Activated CD8-positive, alpha-beta T cell treated with anti-CD3 and anti-CD28 coated beads, Interleukin-2, amount 10 ng/mL, durations not matched to agents 7 days and 5 days (primary cell): ENCODE measurements at places on chromosomes 11 and 22.

DNA sequence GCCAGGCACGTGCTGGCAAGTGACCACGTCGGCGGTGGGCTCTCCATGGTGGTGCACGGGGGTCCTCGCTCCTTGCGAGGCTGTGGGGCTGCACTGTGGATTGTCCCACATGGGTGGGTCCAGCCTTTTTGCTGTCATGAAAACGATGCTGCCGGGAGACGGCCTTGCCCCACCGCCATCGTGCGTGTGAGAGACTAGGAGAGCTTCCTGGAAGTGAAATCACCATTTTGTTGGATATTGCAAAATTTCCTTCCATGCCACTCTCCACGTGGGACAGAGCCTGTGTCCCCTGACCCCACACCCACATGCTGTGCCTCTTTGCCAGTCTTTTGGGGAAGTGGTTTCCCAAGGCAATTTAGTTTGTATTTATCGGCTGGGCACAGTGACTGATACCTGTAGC lies 18.2 kb upstream of the GRAMD4 start:
- no peak for DNase-seq

- DNase-seq, result no peak
Measured at GRCh38 chr11:72740562-72741428, 11.4 kb downstream of the ARAP1 start.

DNA sequence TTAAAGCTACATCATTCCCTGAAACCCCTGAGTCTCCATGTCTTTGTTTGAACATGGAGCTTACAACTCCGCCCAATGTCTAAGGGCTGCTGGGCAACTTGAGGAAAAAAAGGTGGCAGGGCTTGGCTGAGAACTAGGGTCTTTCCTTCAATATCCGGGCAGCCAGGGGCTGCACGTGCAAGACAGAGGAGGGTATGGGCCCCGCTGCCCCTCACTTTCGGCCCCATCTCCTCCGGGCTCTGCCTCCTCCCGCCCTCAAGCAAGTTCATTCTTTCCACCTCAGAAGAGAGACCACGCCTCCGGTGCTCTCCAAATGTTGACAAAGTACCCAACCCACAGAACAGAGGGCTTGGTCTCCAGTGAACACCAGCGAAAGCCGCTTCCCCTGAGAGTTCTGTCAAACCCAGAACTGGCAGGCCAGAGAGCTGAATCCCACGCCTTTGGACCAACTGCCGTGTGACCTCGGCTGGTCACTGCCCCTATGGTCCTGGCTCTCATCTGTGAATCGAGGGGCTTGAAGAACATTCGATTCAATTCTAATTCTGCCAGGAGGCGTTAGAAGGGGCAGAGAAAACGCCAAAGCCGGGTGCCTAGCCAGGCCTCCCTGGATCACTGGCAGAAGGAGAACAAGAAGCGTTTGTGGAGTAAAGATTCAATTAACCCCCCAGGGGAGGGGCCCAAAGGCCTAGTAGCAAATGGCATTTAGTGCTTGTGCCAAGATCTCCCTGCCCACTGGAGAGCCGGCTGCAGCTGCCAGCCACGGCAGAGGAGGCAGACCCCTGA lies 7.3 kb downstream of the PDGFB start:
- DNase-seq, result no peak

DNA sequence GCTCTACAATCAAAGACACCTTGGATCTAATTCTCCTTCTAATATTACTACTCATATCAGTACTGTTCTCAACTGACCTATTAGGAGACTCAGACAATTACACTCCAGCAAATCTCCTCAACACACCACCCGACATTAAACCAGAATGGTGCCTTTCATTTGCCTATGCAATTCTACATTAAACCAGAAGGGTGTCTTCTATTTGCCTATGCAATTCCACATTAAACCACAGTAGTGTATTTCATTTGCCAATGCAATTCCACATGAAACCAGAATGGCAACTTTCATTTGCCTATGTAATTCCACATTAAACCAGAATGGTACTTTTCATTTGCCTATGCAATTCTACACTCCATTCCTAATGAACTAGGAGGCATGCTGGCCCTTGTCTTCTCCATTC lies 15.3 kb upstream of the APOL3 start:
- DNase-seq, result no peak

DNA sequence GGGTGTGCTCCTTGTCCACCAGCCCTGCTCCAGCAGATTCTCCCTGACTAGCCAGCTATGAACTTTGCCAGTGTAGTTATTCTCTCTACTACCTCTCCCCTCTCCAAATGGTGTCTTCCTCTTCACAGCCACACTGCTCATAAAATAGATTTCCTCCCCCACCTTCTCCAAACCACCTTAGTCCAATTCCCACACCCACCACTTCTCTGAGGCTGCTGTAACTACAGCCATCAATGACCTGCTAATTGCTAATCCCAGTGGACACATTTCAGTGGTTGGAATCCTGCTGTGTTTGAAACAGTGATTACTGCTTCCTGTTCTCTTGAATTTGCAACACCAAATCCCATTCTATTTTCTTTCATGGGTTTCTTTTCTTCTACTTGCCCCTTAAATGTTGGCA lies 23.4 kb downstream of the SYT9 start:
- no peak for DNase-seq

GRCh38 chr22:29165321-29166060 lies 40.2 kb upstream of the EMID1 start:
- DNase-seq, result no peak

GRCh38 chr11:3622521-3622920 lies 19.3 kb downstream of the ART5 start:
- DNase-seq, result no peak

GRCh38 chr11:80146232-80146631 lies 705.4 kb upstream of the TENM4 start:
- DNase-seq, result no peak

DNA sequence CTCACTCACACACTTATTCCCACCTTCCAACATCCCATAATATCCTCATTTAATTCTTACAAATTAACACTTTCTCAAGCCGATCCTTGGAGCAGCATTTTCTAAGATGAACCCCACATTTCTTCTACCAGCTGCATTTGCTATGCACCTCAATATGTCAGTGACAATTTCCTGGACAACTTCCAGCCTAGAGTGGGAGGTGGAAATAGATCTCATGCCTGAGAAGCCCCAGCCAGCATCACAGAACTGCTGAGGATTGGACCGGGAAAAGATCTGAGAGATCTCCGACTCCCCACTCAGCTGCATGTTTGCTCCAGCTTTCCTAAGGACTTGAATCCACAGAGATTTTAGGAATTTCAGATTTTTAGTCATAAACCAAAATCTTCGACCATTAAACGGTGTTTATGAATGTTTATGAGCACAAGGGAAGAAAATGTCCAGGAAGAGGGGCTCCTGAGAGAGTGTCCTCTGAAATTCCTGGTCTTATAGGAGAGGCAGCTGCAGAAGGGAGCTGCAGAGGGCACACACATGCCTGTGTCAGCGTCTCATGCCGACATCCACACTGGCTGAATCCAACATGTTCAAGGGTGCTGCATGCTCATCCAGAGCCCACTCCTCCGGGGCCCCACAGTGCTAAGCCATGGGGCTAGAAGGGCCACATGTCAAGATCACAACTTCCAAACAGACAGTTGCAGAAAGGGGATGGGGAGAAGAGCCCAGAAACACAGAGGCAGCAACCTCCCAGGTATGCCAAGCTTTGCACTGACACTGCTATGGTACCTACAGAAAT lies 68.6 kb downstream of the MICAL3 start:
- DNase-seq, result no peak

DNA sequence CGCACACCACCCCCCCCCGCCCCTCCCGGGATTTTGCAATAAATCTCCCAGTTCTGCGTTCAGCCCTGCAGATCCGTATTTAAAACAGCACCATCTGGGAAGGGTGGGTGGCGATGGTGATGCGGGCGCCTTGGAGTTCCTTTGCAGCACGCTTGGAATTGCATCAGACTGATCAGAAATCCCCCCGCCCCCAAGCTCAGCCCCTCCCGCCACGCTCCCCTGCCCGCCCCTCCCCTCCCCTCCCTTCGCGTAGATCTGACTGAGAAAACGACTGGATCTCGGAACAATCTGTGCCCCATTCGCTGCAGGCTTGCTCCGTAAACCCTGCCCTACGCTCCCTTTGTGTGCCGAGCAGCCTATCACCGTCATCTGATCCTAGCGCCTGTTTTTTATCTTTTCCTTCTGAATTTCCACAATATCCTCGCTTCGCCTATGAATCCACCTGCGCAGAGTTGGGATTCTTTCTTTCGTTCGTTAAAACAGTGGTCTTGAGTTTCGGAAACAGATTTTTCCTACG lies 18.1 kb upstream of the BDNF start:
- no peak for DNase-seq

DNA sequence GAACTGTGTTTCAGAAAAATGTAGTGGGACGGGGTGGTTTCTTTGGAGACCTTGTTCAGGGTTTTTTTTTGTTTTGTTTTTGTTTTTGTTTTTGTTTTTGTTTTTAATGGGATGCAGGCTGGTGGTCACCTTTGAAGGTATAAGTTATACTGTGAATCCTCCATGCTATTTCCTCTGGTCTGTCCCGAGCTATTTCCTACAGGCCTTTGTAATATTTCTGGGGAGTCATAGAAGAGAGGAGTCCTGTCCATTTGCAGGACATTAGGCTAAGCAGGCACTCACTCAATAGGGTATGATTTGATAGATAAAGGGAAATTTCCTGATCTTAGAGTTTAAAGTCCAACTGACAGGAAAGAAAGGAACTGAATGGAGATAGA lies 78.0 kb downstream of the TRAF6 start:
- no peak for DNase-seq

- DNase-seq, result no peak
Measured at GRCh38 chr11:93905384-93905783, 55.0 kb upstream of the VSTM5 start.

DNA sequence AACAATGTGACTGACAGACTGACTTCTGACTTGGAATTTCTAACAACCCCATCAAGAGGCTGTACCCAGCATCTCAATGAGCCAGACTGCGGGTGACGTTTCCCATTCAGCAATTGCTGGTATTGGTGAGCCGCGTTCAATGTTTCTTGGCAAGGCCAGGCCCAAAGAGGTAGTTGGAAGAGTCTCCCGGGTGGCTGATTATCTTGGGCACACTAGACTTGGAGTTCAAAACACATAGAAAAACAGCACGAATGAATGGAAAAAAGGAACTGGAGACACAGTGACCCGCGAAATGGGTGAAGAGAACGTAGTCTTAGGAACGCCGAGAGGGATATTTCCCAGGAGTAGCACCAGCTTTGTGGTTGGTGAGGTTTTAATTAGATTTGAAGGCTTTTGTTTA lies 115.7 kb downstream of the RPS6KA4 start:
- DNase-seq, result no peak

GRCh38 chr11:95715777-95716241 lies 73.8 kb downstream of the FAM76B start:
- peak; percentile 34 for DNase-seq

- no peak for DNase-seq
Measured at GRCh38 chr11:34302046-34302921, 55.5 kb downstream of the ABTB2 start.

DNA sequence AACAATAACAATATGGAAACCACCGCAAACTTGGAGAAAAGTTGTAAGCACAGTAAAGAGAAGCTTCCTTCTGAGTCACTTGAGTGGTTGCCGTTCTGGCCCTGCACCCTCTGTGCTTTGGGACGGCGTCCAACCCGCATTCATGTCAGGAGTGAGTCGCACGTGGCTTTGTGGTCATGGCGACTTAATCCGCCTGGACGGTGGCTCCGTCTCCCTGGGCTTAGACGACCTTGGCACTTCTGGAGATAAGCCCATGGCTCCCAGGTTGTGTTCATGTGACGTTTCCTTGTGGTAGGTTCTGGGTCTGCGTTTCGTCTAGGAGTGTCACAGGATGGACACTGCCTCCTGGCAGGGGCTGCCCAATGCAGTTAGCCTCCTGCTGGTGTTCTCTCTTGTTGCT lies 40.5 kb downstream of the TPCN2 start:
- DNase-seq, result no peak

DNA sequence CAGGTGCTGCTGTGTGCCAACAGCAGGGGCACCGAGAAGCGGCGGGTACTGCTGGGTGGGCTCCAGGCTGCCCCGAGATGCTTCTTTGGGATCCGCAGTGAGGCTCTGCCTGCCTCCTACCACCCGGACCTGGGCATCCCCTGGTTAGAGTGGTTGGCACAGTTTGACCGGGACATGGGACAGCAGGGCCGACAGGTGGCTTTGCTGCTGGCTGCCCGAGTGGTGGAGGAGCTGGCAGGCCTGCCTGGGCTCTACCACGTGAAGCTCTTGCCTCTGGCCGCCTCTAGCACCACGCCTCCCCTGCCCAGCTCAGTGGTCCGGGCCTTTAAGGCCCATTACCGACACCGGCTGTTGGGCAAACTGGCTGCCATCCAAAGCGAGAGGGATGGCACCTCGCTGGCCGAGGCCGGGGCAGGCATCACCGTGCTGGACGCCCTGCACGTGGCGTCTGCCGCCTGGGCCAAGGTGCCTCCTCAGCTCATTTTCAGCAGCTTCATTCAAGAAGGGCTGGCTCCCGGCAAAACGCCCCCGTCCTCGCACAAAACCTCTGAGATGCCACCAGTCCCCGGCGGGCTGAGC lies 1.9 kb downstream of the TIGD3 start:
- DNase-seq, result no peak

GRCh38 chr11:120040151-120040840 lies 97.6 kb downstream of the TRIM29 start:
- DNase-seq, result no peak

- no peak for DNase-seq
Measured at GRCh38 chr11:72832301-72833082, 18.3 kb downstream of the ATG16L2 start.

DNA sequence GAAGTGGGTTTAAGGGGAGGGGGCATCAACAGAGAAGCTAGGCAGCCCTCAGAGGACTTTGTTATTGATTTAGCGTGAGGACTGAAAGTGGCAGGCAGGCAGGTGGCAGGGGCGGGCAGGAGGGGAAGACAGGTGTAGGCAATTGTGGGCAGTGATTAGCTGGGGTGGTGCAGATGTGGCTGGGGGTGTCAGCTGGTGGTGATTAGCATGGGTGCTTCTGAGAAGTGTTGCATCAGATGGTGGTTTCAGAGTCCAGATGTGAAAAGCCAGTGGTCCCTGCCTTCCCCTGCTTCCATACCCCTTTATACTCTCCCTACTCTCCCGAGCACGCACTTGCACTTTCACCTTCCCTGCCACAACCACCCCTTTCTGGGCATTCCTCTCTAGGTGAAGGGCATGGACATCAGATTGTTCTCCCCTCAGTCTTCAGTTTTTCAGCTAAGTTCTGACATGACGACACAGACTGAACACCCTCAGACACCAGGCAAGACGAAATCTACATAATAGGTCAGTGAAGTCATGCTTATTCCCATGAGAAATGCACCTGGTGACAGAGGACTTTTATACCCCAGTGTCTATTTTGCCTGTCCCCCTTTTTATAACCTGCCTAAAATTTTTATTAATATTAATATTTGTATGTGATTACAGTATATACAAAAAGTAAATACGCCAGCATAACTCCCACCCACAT lies 435.7 kb upstream of the CADM1 start:
- no peak for DNase-seq

GRCh38 chr11:74479732-74480123 lies 12.4 kb upstream of the KCNE3 start:
- no peak for DNase-seq

GRCh38 chr11:81104051-81104450 lies 1629.6 kb downstream of the FAM181B start:
- no peak for DNase-seq

- no peak for DNase-seq
Measured at GRCh38 chr11:70400643-70401042, 2.3 kb downstream of the CTTN start.
